ENCODE measurements at places on chromosomes 2 and 18. TPM values are rescaled to one million over a fixed set of nuclear protein-coding genes. Genes with fewer than 3 reads are reported as not detected.

GRCh38 chr18:47683774-47684173, 246.7 kb downstream of the SMAD2 start:
- DNase-seq, result no peak

DNA sequence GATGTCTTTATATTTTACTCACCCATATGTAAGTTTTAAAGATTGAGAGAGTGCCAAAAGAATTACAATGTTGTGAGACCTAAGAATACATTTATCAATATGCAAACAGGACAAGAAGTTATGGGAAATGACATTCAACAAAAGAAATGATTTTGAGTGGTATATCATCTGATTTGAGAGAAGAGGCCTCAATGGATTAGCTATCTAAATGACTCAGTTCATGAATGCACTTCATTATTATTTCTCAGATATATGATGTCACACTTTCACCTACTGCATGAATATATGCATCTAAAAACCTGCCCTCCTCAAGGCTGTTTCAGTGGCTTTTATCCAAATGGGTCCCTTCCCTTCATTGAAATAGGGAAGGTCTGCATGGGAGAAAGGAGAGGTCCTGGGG, 128.3 kb upstream of the LYPD1 start:
- no peak for DNase-seq

DNA sequence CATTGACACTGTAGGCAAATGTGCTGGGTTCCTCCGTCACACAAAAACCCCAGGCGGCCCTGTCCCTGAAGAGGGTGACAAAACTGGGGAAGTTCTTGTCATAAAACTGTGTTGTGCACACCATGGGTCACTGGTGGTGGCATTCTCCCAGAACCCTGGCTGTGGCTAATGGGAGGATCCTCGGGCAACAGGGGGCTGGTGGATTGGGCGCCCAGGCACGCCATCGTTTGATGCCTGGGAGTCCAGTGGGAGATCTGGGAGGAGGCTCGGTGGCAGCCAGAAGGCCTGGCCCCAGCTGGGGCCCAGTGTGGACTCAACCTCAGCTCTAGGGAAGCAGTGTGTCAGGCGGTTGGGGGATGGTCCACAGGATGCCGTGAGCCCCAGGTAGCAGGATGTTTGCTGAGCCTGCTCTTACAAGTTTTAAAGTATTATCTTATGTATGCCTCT, 140.7 kb downstream of the ACOXL start:
- DNase-seq, result no peak

The SYT4 gene
- 179 TPM for total RNA-seq

The CRYBA2 gene
- total RNA-seq, result not detected
